CD4-positive, alpha-beta T cell treated with Interleukin-1 beta for 1 hour (primary cell): ENCODE measurements at places on chromosomes 5 and 9.

GRCh38 chr9:77829420-77829819 is 181.3 kb upstream of the GNA14 start:
- DNase-seq: no peak

GRCh38 chr5:157669701-157670097 is 1.6 kb upstream of the C5orf52 start:
- DNase-seq: no peak

DNA sequence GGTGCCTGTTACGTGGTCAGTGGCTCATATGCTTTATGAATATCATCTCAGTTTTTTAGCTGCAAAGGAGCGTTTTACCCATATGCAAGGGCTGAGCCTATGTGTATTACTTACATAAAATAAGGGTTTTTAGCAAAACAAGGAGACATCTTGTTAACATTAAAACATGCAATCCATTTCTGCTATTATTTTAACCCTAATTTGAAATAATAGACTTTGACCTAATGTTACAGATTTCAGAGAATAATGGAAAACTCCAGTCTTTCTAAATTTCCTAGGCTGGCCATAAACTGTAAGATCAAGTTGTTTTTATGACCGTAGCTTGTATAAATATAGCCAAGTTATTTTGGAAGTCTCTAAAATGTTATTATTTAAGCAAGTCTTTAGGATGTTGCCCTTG is 121.1 kb upstream of the SEMA6A start:
- no peak for DNase-seq

- no peak for DNase-seq
Observed at GRCh38 chr9:8600914-8601680, 801.5 kb upstream of the DMAC1 start.

DNA sequence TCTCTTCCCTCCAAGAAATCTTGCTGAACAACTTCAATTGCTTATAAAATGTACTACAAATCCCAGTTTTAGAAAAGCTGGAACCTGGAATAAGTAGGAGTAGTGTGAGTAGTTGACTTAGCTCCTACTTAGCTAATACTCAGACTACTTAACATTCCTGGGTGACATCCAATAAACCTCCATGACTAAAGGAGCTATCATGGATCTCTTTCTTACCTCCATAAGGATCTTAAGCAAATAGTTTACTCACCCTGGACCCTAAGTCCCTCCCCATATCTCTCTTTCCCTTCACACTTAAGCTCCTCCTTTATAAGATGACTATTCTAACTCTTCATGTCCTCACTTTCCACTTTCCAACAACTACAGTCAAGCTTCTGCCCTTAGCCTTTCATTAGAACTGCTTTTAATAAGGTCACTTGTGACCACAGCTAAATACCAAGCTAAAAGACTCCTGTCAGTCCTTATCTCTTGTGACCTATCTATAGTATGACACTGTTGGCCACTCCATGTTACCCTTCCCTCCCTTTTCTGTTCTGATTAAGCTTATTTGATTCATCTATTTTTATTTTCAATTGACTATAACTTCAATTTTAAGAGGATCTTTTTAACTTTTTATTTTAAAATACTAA is 194.9 kb downstream of the RFX3 start:
- no peak for DNase-seq

GRCh38 chr5:57434227-57434640 is 48.4 kb downstream of the ACTBL2 start:
- no peak for DNase-seq

GRCh38 chr9:36189976-36190375 is 745 bp upstream of the CLTA start:
- no peak for DNase-seq

GRCh38 chr5:89729623-89730301 is 679.8 kb downstream of the CETN3 start:
- no peak for DNase-seq

- DNase-seq: no peak
Observed at GRCh38 chr9:31355965-31356364, 1028.5 kb upstream of the ACO1 start.

DNA sequence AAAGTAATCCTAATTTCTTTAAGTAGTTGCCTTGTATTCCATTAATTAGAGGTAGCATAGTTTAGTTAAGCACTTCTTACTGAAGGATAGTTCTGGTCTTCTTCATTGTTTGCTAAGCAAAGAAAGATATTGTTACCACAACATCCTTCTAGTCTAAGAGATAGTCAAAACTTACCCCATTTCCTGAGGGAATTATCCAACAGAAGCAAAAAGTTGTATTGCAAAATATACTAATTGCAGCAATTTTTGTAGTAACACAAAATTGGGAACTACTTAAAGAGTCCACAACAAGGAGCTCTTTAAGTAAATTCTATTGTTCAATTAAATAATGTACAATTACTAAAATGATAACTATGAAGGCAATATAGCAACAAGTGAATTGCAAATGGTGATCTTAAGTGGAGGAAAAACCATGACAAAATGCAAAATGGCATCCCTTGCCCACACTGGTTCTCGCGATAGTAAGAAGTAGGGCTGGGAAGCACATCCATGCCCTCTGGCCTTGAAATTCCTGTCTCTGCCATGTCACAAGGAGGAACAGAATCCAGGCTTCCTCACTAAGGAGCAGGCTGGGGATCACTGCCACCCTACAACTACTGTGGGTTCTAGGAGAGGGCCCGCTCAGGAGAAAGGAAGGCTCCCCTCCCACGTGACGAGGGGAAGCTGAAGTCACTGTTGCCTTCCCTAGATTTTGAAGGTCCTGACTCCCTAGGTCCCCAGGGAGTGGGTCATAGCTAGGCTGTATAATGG is 23.3 kb upstream of the MEGF9 start:
- DNase-seq: no peak

DNA sequence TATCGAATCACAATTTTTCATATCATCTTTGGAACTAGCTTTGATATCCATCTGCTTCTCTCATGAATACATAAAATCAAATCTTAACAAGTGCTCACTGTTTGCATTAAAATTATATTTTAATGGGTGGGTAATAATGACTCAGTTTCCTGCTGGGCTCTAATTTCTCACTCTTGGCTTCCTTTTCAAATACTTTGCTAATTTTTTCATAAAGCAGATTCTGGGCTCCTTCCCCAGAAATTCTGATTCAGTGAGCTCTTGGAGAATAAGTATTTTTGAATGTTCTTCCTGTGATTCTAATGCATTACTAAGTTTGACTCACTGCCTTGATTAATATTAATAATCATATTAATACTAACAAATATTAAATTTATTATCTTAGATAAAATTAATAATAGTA is 48.9 kb downstream of the YIPF5 start:
- no peak for DNase-seq
